ENCODE measurements at places on chromosomes 5 and 9.

DNA sequence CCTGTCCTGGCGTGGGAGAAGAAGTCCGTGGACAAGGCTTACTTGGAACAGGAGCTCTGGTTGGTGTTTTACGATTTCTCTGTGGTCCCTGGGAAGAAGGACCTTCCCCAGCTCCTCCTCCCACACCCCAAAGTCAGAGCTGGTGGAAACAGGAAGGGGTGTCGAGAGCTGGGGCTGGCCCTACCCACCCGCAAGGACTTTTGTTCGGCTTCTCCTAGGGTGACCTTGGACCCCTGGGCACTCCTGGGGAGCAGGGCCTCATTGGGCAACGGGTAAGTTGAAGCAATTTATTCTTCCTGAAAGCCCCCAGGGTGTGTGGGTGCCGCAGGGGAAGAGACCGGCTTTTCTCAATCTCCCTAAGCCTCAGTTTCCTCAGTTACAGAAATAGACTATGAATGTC, 53.9 kb upstream of the ORM1 start:
- no peak for DNase-seq

DNA sequence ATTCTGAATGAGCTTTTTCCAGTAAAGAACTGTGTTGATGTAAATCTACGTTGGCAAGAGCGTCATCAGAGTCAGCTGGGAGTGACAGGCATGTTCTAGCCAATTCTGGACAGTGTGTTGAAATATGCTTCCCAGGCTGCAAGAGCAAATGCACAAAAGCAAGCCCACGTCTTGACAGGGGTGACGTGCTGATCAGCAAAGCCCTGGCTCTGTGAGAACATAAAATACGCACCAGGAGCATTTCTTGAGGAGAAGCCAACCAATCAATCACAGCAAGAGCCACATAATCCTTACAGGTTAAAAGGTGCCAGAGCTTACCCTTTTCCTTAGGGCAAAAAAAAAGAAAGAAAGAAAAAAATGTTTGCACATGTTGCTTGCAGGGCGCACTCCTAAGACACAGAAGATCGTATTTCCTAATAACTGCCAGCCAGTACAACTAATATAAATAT, 148.1 kb downstream of the PDE4D start:
- peak; percentile 57 for DNase-seq

DNA sequence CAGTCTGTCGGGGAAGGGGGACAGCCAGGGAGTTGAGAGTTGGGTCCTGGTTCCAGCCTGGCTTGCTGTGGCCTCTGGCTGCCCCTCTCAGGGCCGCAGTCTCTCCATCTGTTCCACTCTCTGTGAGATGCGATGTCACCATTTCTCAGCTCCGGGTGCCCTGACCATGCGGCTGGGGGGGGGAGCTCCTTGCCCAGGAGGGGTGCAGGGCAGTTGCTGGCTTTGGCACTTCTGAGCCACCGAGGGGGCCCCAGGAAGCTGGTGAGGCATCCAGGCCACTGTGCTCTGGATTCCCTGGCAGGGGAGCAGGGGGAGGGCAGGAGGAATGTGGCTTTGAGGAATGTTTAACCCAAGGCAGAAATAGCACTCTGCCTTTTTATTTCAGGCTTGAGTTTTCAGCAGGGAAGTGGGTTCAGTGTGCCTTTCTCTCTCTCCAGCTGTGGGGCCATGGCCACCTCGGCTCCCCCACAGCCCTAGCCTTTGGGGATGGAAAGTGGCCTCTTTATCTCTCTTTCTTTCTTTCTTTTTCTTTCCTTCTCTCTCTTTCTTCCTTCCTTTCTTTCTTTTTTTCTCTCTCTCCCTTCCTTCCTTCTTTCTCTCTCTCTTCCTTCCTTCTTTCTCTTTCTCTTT, 11.0 kb downstream of the NCS1 start:
- peak; percentile 67 for DNase-seq

DNA sequence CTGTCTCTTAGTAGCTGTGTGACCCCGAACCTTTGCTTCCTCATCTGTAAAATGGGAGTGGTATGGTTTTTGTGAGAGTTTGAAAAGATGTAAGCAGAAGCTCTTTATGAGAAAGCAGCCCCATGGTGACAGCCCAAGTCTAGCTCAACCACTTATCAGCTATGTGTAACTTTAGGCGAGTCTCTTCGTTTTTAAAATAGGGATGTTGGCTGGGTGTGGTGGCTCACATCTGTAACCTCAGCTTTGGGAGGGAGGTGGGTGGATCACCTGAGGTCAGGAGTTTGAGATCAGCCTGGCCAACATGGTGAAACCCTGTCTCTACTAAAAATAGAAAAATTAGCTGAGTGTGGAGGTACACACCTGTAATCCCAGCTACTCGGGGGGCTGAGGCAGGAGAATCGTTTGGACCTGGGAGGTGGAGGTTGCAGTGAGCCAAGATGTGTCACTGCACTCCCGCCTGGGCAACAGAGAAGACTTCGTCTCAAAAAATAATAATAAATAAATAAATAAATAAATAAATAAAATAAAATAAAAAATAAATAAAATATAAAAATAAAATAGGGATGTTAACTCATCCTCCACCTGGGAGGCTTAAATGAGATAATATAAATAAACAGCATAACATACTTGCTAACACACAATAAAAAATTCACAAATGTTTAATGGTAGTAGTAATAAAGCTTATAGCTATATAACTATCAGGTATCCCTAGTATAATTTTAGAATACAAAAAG, 71.7 kb downstream of the APBA1 start:
- DNase-seq = no peak

DNA sequence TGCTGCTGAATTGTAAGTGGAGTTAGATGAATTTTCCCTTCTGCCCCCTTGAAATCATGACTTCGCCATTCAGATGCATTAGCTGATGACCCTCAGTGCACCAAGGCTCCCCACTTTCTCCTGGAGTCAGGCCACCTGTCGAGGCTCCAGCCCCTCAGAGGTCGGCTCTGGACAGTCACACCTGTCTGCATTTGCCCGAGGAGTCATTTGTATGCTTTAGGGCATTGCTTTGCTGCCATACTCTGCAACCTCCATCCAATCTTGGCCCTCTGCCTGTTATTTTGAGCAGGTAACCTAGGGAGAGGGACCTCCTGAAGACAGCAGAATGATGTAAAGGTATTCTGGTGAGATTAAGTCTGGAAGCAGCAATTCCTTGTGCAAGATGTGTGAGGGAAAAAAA, 144.8 kb downstream of the MACROH2A1 start:
- DNase-seq = no peak

- no peak for DNase-seq
These were observed 1.2 kb upstream of the PURA start for GRCh38 chr5:140112685-140113179.

DNA sequence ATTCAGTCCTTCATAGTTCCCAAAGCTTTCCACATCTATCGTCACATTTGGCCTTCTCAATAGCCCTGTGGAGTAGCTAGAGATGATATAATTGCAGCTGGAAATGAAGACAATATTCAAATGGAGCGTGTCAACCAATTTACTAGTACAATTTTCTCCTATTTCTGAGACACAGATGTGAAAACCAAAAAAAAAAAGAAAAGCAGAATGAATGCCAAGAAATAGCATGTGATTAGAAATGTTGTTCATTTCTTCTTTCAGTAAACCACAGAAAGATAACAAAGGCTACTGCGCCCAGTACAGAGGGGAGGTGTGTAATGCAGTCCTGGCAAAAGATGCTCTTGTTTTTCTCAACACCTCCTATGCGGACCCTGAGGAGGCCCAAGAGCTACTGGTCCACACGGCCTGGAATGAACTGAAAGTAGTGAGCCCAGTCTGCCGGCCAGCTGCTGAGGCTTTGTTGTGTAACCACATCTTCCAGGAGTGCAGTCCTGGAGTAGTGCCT, 99.0 kb downstream of the MUSK start:
- DNase-seq = peak; percentile 65

- DNase-seq = no peak
These were observed 53.4 kb upstream of the STXBP1 start for GRCh38 chr9:127558581-127559246.

DNA sequence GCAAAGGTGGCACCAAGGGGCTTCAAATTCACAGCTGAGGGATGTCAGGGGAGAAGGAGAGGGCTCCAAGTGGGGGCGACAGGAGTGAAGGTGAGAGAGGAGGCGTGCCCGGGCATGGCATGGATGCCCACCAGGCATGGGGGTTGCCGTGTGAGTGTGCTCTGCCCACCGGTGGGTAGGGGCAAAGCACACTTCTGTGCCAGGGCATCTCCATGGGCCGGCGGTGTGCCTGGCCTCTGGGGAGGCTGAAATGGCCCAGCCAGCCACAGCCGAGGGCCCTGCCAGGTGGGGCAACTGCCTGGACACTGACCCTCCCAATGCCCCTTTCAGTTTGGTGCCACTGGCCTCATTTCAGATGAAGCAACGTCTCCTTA, 14.0 kb upstream of the RNU6ATAC start:
- DNase-seq = no peak

DNA sequence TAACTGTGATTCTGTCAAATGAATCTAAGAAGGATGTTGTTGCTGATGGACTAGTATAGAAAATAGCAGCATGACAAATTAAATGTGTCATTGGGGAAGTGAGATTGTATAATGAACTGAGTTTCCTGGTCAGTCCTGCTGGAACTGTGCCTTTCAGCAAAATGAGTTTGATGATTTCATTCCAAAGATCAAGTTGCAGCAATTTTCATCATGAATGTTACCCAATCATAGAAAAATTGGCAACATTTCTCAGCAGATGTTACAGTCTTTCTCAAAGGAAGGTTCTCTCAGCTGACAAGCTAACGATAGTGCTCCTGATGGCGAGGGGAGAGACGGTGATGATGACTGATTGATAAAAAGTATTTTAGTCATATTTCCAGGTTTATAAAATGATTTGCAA, 10.7 kb downstream of the PCDHAC2 start:
- DNase-seq = peak; percentile 23

GRCh38 chr5:147921136-147921535, 14.8 kb upstream of the C5orf46 start:
- no peak for DNase-seq

Measured in NCI-H226 (cell line).